ENCODE measurements at places on chromosomes 7 and 10. TPM values are rescaled to one million over a fixed set of nuclear protein-coding genes. Genes with fewer than 3 reads are reported as not detected.

Gene SRGN
- total RNA-seq, result 342 TPM

DNA sequence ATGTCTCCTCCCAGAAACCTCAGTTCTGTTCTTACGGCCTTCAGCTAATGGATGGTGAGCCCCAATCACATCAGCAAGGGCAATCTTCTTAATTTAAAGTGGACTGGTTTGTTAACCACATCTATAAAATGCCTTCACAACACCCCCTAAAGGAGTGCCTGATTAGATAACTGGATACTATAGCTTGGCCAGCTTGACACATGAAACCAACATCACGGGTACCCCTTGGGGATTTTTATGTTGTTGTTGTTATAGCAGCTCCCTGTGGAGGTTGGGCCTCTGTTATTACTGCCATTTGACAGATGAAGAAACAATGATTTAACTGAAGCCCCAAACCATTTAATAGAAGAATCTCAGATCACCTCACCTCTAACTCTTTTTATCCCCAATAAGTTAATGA, 26.8 kb downstream of the STRA8 start:
- H3K4me3 ChIP-seq, result no peak overlapping the region
- no peaks in the 10 kb centered on the region for H3K36me3 ChIP-seq
- no peak overlapping the region for H3K27ac ChIP-seq
- H3K27me3 ChIP-seq, result peaks cover 2% of the 10 kb centered on the region

DNA sequence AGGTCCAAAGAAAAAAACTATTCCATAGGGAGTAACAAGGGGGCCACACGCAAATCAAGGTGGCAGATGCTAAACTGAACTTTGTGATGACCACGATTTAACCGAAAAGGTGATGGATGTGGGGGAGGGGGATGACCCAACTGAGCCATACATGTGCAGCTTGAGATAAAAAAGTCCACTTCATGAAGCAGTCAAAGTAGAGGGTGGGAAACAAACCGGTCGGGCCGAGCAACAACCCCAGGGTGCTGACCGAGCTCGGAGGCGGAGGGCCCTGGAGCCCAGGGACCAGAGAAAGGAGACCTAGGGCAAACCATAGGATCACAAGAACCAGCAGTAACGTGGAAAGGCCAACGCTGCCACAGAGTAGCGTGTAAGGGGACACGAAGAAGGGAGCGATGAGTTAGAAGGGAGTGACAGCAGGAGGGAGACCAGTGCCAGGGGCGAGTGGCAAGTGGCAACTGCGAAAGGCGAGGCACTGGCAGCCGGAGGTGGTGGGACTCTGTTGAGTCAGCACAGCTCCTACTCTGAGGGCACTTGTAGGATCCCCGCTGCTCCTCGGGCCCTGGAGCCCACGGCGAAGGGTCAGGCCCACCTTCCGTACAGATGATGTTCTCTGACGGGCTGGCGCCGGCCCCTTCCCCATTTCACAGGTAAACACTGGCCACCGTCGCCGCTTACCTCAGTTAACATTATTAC, 540 bp downstream of the SNX13 start:
- H3K36me3 ChIP-seq, result no peaks in the 10 kb centered on the region
- H3K4me1 ChIP-seq, result peaks cover 19% of the 10 kb centered on the region

DNA sequence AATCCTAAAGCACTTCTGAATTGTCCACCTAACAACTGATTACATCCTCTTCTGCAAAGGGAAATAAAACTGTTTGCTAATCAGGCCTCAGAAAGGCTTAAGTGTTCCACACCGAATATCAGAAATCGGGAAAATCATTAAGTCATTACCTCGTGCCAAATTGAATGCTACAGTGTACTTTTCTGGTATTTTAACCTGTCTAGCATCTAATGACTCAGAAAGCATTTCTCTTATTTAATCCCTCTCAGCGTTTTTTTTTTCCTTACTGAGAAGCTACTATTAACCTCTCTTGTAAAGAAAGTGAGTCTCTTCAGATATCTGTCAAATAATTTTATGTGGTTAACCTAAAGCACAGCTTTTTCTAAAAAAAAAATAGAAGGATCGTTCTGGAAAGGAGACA, 28.6 kb downstream of the VIM start:
- H3K36me3 ChIP-seq, result no peaks in the 10 kb centered on the region
- no peaks in the 10 kb centered on the region for H3K27me3 ChIP-seq
- peaks cover 2% of the 10 kb centered on the region for H3K4me1 ChIP-seq
- DNase-seq, result no peak
- H3K27ac ChIP-seq, result no peak overlapping the region
- H3K4me3 ChIP-seq, result no peak overlapping the region
